Airway epithelial cell (primary cell): ENCODE measurements at places on chromosomes 12 and 14. TPM values are rescaled to one million over a fixed set of nuclear protein-coding genes. Genes with fewer than 3 reads are reported as not detected.

SLC4A8 gene
- 0.23 and 0.28 TPM in 2 replicates for total RNA-seq

KLRK1 gene
- total RNA-seq = not detected in 2 replicates

TMEM117 gene
- total RNA-seq = 6.8 and 12.1 TPM in 2 replicates

ETFBKMT gene
- total RNA-seq = 0.78 and 2.9 TPM in 2 replicates

RPL10L gene
- not detected in 2 replicates for total RNA-seq

STAC3 gene
- 0.35 and 1.1 TPM in 2 replicates for total RNA-seq

ANKS1B gene
- total RNA-seq = not detected in 2 replicates

SPX gene
- total RNA-seq = 2.0 and 8.3 TPM in 2 replicates

TSHR gene
- not detected in 2 replicates for total RNA-seq

RIMKLB gene
- total RNA-seq = 22.3 and 24.7 TPM in 2 replicates

ANKRD33 gene
- not detected in 2 replicates for total RNA-seq

SLC17A8 gene
- total RNA-seq = not detected in 2 replicates

NRL gene
- 0.23 and 1.5 TPM in 2 replicates for total RNA-seq

SCFD1 gene
- 32.9 and 42.3 TPM in 2 replicates for total RNA-seq

SYNDIG1L gene
- not detected in 2 replicates for total RNA-seq

SMAGP gene
- total RNA-seq = 59.6 and 63.3 TPM in 2 replicates

C14orf39 gene
- total RNA-seq = 0.71 and 1.3 TPM in 2 replicates

PPP1R36 gene
- total RNA-seq = 0.14 TPM in 1 of 2 replicates, not detected in the other

RNF212B gene
- not detected in 2 replicates for total RNA-seq

ACACB gene
- 0.70 and 6.5 TPM in 2 replicates for total RNA-seq

OTUB2 gene
- total RNA-seq = 3.8 and 5.3 TPM in 2 replicates

GPD1 gene
- 0.14 TPM in 1 of 2 replicates, not detected in the other for total RNA-seq

ZNF385A gene
- 33.3 and 52.3 TPM in 2 replicates for total RNA-seq

PLA2G1B gene
- not detected in 2 replicates for total RNA-seq

AKT1 gene
- total RNA-seq = 109 and 118 TPM in 2 replicates
